ENCODE measurements at places on chromosomes 12 and 14. TPM values are rescaled to one million over a fixed set of nuclear protein-coding genes. Genes with fewer than 3 reads are reported as not detected.

Gene MED13L
- 74.5 TPM for total RNA-seq

Gene CIROP
- not detected for total RNA-seq

Gene SLC38A4
- not detected for total RNA-seq

Gene COCH
- total RNA-seq: 1.6 TPM

Gene KRT7
- total RNA-seq: 25.4 TPM

Gene SLC5A8
- total RNA-seq: not detected

Gene TMEM132C
- total RNA-seq: not detected

Gene ANKRD9
- total RNA-seq: 3.2 TPM

Gene FBXW8
- total RNA-seq: 10.0 TPM

GRCh38 chr14:54472315-54472714 lies 16.5 kb downstream of the GMFB start:
- peaks cover 5% of the 10 kb centered on the region for H3K4me1 ChIP-seq
- no peak overlapping the region for H3K4me3 ChIP-seq
- no peaks in the 10 kb centered on the region for H3K27me3 ChIP-seq

- no peaks in the 10 kb centered on the region for H3K27me3 ChIP-seq
- H3K27ac ChIP-seq: no peak overlapping the region
- peak overlapping the region; percentile 65 for H3K4me3 ChIP-seq
- peaks cover 20% of the 10 kb centered on the region for H3K4me1 ChIP-seq
- no peaks in the 10 kb centered on the region for H3K36me3 ChIP-seq
- peak; percentile 75 for DNase-seq
Observed at GRCh38 chr12:51341251-51342007, 5.0 kb downstream of the CELA1 start.

DNA sequence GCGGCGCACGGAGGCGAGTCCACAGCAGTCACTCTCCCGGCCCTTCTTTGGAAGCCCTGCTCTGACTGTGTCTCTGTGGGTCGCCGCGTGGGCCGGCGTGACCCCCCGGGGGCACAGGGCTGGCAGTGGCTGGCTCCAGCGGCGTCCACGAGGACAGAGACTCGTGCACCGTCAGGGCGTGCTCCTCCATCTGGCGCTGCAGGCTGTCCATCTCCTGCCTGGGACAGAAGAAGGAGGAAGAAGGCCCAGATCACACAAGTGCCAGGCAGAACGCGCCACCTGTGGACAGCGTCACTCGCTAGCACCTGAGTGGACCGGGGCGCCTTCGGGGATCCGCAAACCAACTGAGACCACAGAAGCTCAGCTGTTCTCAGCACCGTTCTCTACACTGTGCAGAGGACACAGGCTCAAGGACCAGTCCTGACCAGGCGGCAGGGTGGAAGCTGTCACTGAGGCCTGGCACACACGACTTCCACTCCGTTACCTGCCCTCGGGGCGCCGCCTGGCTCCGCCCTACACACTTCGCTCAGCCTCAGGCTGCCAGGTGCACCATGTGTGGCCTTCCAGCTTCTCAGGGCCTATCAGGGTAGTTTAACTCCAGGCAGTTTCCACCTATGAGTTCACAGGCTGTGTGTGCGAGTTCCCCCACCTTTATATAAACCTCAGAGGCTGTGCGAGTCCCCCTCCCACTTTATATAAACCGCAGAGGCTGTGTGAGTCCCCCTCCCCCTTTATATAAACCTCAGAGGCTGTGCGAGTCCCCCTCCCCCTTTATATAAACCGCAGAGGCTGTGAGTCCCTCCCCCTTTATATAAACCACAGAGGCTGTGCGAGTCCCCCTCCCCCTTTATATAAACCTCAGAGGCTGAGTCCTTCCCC lies 11.7 kb upstream of the ANKLE2 start:
- DNase-seq: no peak

DNA sequence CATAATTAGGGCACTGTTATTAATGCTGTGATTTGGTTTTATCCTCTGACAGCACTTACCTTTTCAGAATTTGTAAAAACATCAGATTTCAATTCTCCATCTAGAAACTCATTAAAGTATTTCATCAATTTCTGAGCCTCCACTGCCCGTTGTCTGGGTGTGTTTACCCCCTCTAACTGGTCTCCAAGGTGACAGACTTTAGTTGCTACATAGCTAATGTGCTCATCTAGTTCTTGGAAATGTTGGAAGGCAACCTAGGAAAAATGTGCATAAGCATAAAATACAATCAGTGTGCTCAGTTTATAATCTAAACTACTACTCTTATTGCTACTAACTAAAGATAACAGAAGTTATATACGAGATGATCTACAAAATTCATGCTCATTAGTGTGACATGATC lies 24.6 kb downstream of the EXOC5 start:
- H3K27ac ChIP-seq: no peak overlapping the region
- no peaks in the 10 kb centered on the region for H3K36me3 ChIP-seq
- H3K27me3 ChIP-seq: no peaks in the 10 kb centered on the region
- DNase-seq: no peak
- H3K4me1 ChIP-seq: no peaks in the 10 kb centered on the region

DNA sequence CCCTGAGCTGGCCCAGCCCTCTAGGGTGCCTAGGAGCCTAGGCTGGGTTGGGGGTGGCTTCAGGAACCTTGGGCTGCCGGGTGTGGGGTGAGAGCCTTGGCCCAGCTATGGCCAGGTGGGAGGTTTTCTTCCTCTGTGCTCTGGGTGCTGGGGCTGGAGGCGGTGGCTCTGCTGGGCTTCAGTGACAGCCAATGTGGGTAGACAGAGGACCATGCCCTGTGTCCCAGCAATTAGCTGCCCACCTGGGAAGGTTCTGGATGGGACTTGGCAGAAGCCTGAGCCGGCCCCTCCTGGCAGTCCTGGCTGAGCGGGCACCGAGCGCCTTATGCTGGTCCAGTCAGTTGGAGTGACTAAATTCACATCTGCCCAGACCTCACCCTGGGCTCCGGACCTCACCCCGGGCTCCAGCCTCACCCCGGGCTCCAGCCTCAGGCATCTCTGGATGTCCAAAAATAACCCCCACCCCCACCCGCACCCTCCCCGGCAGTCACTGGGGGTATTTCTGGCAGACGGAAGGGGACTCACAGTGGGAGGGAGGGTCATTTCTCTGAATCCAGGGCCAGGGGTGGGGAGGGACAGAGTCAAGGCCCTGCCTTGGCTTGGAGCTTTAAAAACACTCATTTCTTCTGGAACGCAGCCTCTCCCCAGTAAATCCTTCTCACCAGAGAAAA lies 46.9 kb downstream of the CYP46A1 start:
- peak overlapping the region; percentile 72 for H3K4me3 ChIP-seq
- no peaks in the 10 kb centered on the region for H3K4me1 ChIP-seq
- no peaks in the 10 kb centered on the region for H3K36me3 ChIP-seq
- no peak overlapping the region for H3K27ac ChIP-seq
- peaks cover 38% of the 10 kb centered on the region for H3K27me3 ChIP-seq
- DNase-seq: no peak

- no peak for DNase-seq
- no peak overlapping the region for H3K4me3 ChIP-seq
- H3K27ac ChIP-seq: no peak overlapping the region
- H3K36me3 ChIP-seq: no peaks in the 10 kb centered on the region
Observed at GRCh38 chr14:50501642-50502041, 30.7 kb downstream of the MAP4K5 start.

DNA sequence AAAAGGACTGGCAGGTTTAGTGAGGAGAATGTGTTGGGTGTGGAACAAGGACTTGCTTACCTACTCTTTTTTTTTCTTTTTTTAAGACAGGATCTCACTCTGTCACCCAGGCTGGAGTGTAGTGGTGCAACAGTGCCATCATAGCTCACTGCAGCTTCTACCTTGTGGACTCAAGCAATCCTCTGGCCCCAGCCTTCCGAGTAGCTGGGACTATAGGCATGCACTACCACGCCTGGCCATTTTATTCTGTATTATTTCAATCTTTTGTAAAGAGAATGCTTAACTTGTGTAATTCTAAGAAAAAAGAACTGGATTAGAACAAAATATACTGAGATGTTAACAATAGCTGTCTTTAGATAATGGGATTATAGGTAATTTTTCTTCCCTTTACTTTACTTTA lies 1.9 kb upstream of the VRTN start:
- H3K36me3 ChIP-seq: no peaks in the 10 kb centered on the region
- no peak overlapping the region for H3K27ac ChIP-seq
- no peak for DNase-seq
- H3K27me3 ChIP-seq: no peaks in the 10 kb centered on the region

GRCh38 chr14:99078426-99078825 lies 193.6 kb downstream of the BCL11B start:
- H3K27ac ChIP-seq: no peak overlapping the region
- DNase-seq: no peak
- H3K36me3 ChIP-seq: peaks cover 7% of the 10 kb centered on the region
- no peaks in the 10 kb centered on the region for H3K27me3 ChIP-seq

- H3K4me3 ChIP-seq: no peak overlapping the region
- H3K27ac ChIP-seq: no peak overlapping the region
- H3K36me3 ChIP-seq: peaks cover 2% of the 10 kb centered on the region
- H3K4me1 ChIP-seq: peaks cover 7% of the 10 kb centered on the region
- no peaks in the 10 kb centered on the region for H3K27me3 ChIP-seq
Observed at GRCh38 chr12:116934908-116935705, 24.4 kb downstream of the FBXW8 start.

DNA sequence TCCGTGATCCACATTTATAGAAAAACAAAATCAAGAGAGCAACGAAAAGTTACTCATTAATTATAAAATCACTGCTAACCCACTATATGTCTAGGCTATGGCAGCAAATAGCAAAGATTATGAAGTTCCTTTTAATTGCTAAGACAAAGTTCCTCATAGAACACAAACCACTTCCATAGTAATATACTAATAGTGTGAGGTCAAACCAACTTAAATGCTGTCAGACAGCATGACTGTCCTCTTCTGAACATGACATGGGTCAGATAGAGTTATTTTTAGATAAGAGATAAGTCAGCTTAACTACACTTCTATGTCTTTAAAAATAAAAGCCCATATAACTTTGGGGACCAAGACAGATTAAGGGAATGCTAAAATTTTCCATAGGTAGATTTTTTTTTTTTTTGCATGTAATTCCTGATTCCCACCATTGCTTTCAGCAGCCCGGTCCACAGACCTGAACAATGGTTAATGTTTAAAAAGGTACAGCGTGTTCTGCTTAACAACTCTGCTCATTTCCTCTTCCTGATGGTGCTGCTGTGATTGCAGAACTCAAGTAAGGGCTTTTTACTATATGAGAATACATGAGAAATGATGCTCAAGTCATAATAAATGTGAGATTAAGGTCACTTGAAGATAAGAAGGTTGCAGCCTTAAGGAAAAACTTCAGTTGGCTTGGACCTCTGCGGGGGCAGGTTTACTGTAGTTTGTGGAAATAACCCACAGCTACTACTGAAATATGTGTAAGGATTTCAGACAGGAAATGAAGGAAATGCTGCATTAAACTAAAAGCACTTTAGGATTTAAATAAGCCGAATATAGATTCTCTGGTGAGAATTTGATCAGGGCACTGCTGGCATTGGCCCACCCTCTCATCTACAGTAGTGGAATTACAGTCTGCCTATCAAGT lies 37.7 kb upstream of the DUSP6 start:
- no peaks in the 10 kb centered on the region for H3K27me3 ChIP-seq
- peak overlapping the region; percentile 61 for H3K27ac ChIP-seq
- peaks cover 26% of the 10 kb centered on the region for H3K4me1 ChIP-seq
- DNase-seq: no peak
- H3K4me3 ChIP-seq: peak overlapping the region; percentile 59
- peaks cover 2% of the 10 kb centered on the region for H3K36me3 ChIP-seq

DNA sequence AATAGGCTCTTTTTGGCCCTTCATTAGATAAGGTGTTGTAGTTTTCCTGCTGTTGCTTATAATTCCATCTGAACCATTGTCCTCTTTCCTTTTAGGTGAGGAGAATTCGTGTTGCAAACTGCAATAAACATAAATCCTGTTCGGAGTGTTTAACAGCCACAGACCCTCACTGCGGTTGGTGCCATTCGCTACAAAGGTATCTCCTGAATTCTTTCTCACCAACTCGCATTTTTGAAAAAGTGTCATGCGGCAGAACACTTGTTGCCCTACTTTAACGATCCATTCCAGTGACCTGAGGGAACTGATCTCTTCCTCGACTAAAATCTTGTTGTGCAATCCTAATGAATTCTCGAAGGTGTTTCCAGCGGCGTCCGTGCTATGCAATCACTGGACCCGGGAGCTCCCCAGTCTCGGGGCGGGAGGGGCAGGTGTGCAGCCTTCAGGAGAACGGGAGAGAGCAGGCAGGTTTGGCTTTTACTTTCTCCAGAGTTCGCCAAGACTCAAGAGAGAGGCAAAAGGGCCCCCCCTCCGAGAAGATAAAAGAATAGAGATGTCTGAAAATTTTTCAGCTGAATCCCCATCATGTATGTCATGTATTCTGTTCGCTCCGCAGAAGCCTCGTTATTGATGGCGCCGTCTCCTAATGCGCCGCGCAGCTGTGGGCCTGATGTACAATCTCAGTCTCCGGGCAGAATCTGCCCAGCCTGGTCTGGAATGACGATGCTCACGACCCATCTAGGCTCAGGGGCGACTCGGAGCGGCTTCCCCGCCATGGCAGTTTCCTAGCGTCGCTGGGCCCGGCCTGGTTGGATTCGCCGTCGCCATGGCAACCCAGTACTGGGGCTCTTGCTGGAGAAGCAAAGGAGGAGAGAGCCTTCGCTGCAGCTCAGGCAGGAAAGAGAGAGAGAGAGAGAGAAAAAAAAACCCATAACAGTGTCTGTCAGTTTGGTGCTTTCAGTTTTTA lies 38.2 kb downstream of the PLXNC1 start:
- no peak overlapping the region for H3K27ac ChIP-seq
- H3K4me1 ChIP-seq: peaks cover 16% of the 10 kb centered on the region
- H3K27me3 ChIP-seq: no peaks in the 10 kb centered on the region
- no peak for DNase-seq
- H3K4me3 ChIP-seq: no peak overlapping the region

- peak within 1 kb of the TSS; percentile 77 for H3K4me3 ChIP-seq
- H3K36me3 ChIP-seq: no peaks in the 10 kb centered on the region
- DNase-seq: no peak
- H3K27ac ChIP-seq: no peak within 1 kb of the TSS
- peaks cover 24% of the 10 kb centered on the region for H3K27me3 ChIP-seq
Observed at GRCh38 chr12:29783773-29784666, at the start of gene TMTC1. TSS of gene TMTC1 (minus strand) at chr12:29783942. CDS start at chr12:29783751, 191 bp downstream.

DNA sequence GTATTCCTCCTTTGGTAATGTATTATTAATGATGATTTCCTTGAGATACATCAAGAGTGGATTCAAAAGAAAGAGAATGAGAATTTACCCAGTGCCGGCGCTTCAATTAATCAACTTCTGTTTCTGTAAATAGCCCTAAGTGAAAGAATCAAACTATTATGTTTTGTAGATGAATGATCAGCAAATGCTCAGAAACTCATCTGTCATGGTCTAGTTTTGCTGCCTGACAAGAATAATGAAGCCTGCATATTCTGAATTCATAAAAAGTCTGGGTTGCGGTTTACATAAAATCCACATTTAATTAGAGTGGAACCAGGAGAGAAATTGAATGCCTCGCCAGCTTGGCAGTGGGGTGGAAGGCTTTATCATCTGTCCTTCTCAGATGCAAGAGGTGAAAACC lies 325.3 kb downstream of the GALC start:
- H3K4me1 ChIP-seq: no peaks in the 10 kb centered on the region
- H3K27me3 ChIP-seq: no peaks in the 10 kb centered on the region
